ENCODE measurements at places on chromosomes 13 and 19. TPM values are rescaled to one million over a fixed set of nuclear protein-coding genes. Genes with fewer than 3 reads are reported as not detected.

- DNase-seq = no peak
Observed at GRCh38 chr13:108425056-108425455, 155.5 kb downstream of the TNFSF13B start.

Gene ZNF284
- total RNA-seq = 1.6 TPM

Gene SELENOV
- total RNA-seq = not detected

DNA sequence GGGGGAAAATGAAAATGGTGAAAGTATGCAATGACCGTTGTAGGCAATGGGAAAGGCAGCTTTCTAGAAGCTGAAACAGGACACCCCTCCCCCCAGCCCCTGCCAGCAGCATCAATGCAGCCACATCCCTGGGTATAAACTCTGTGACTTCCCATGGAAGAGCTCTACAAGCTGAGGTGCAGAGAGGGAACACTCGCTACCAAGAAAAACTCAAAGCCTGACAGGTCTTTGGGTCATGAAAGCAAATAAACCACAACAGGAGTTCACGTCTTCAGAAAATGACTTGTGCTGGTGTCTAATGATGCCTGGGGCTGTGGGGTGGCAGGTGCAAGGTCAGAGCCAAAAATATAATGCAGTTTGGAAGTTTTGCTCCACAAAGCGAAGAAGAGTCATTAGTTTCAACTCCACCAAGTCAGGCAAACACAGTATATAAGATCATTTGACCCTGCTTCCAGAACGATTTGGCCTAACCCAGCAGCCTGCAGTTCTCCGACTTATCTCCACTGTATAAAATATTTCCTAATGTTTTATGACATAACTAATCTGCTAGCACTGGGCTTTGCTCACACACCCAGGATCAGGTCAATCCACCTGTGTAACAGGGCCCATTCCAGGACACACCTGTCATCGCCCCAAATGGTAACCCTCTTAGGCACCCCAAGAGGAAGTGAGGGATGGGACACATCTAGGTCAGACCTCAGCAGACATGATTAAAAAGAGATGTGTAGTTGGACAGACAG, 102.1 kb downstream of the IRS2 start:
- DNase-seq = no peak

Gene SSC5D
- 0.50 TPM for total RNA-seq

- DNase-seq = no peak
Observed at GRCh38 chr19:55693336-55693974, 18.4 kb downstream of the EPN1 start.

- no peak for DNase-seq
Observed at GRCh38 chr13:112968380-112968909, 569 bp upstream of the MCF2L start.

Gene FGF22
- total RNA-seq = not detected

Gene FFAR2
- total RNA-seq = not detected

- no peak for DNase-seq
Observed at GRCh38 chr19:13109361-13110098, 6.9 kb upstream of the LYL1 start.

- DNase-seq = no peak
Observed at GRCh38 chr19:54430306-54431254, 15.3 kb downstream of the TTYH1 start.

Gene MIR17HG
- total RNA-seq = 39.8 TPM

DNA sequence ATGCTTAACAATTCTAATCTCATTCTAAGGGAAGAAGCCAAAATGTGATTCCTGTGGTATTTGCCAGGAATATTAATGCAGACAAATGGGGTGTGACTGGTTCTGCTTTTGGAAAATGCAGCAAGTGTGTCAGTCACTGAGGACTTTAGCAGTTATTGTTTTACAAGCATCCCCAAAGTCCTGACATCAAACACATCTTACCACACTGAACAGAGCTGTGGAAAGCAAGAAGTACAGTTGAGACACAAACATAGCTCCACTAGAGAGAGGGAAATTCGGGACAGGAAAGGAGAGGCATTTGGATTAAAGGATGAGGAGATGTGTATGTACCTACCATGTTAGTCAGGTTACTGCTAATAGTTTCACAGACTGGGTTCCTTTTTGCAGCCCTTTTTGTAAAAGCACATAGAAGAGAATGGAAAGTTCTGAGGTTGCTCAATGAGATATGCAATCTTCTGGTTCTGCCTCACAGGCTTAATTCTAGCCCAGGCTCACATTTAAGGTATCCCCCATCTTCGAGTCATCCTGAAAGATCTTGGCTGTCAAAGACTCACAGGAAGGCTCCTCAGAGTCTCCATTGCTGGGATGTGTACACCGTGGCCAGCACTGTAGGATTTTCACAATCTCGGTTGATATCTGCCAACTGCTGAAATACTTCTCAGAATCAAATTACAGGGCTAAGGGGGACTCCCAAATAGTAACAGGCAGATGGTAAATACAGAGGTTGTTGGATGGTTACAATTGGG, 316.6 kb downstream of the DNAJC15 start:
- no peak for DNase-seq

Gene SYNE4
- 3.0 TPM for total RNA-seq

Gene LIN7B
- total RNA-seq = 6.1 TPM

Gene DAND5
- total RNA-seq = not detected

GRCh38 chr13:28267497-28267896, 129.2 kb downstream of the PAN3 start:
- DNase-seq = no peak

GRCh38 chr19:3251229-3251628, 26.8 kb downstream of the CELF5 start:
- no peak for DNase-seq

GRCh38 chr13:48731001-48731658, 77.4 kb downstream of the CYSLTR2 start:
- DNase-seq = no peak

DNA sequence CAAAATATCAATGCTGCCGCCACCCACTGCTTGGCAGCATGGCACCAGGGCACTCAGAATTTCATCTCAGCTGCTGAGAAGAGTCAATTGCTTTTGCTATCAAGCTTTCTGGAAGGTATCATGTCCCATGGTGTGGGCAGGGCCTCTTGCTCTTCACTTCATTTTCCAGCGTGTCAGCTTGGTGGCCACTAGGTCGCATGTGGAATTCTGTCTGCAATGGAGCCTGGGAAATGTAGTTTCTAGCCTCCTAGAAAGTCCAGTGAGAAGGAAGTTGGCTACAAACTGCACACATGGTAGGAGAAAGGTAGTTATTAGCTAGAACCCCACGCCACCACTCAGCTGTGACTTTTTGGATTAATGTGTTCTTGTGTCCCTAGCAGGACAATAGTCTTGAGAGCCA, 105.3 kb downstream of the MYO16 start:
- no peak for DNase-seq

Gene LAIR1
- total RNA-seq = 60.2 TPM

- no peak for DNase-seq
Observed at GRCh38 chr13:103066079-103066780, at the start of gene SLC10A2. Gene SLC10A2 (minus strand): TSS chr13:103066417. CDS start chr13:103066249, 168 bp downstream.

DNA sequence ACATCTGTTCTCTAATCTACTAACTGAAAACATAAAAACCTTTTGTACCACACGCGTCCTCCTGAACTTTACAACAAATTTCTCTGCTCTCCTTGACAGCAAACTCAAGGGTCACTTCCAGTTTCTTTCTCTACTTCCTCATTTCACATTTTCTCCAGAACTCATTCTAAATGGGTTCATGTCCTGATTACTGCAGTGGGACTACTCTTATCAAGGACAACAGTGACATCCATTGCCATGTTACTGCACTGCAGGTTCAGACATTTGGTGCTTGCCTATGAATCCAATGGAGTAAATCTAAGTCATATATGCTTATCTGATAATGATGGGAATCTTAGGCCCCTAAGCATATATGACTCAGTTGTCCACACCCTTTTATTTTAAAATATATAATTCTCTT, 35.3 kb downstream of the FPR3 start:
- DNase-seq = no peak

DNA sequence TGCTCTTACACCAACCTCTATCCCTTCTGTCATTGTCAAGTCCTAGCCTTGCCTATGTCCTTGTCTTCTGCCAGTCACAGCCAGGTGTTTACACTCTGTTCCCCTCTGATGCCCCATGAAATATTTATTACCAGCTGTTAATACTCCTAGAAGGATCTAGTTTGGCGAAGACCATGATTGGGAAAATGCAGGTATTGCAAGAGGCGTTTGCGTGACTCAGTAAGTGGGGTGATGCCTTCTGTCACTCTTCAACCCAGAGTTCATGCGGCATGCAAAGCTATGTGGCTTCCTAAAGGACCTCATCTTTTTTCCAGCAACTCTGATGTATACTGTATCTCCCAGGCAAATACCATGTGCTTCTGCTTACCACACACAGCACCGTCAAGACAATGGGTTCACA, 81.8 kb upstream of the GJB6 start:
- no peak for DNase-seq

DNA sequence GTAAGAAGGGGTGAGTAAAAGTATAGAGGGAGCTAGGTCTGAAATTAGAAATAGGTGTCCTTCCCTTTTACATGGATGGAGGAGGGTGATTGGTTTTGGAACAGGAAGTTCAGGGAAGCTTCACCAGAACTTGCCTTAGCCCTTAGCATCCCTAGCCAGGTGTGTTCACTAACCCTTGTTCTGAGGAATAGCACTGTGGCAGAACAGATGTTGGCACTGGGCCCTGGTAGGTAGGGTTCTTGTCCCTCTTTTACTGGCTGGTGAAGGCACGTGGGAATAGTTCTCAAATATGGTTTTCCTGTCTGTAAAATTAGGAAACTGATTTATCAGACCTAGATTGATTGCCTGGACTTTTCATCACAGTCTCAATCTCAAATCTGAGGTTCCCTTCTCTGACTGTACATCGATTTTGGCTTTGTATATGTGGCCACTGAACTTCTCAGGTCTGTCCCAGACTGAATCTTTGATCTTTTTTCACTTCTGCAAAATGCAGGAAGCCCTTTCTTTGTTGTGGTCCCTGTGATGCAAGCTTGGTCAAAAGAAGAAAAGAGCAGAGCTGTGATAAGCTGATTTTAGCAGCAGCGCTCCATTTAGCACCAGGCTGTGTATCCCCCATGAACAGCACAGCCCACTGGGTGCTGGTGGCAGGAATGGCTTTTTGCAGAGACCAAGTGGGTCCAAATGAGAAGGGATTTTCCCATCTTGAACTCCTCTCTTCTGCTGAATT, 86.2 kb upstream of the HTR2A start:
- DNase-seq = no peak

DNA sequence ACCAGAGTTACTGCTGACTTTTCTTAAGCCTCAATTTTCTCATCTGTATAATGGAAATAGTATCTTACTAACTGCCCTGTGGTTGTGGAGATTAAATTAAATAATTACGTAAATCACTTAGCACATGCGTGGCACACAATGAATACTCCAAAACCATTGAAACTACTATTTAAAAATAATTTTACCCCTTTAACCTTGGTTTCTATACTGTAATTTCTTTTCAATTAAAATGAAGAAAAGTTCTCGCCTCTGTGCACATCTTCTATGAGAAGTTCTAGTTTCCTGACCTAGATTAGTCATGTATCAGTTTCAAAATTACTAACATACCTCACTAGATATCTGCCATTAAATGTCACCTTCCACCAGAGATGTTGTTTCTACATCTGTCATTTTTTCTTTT, 5.7 kb downstream of the SLITRK1 start:
- no peak for DNase-seq
